ENCODE measurements at places on chromosomes 3 and 15. TPM values are rescaled to one million over a fixed set of nuclear protein-coding genes. Genes with fewer than 3 reads are reported as not detected.

Gene MINDY2
- 48.0 TPM for total RNA-seq

Gene MAGI1
- 69.2 TPM for total RNA-seq

GRCh38 chr3:59784164-59784563, 734.3 kb upstream of the CFAP20DC start:
- DNase-seq: no peak

DNA sequence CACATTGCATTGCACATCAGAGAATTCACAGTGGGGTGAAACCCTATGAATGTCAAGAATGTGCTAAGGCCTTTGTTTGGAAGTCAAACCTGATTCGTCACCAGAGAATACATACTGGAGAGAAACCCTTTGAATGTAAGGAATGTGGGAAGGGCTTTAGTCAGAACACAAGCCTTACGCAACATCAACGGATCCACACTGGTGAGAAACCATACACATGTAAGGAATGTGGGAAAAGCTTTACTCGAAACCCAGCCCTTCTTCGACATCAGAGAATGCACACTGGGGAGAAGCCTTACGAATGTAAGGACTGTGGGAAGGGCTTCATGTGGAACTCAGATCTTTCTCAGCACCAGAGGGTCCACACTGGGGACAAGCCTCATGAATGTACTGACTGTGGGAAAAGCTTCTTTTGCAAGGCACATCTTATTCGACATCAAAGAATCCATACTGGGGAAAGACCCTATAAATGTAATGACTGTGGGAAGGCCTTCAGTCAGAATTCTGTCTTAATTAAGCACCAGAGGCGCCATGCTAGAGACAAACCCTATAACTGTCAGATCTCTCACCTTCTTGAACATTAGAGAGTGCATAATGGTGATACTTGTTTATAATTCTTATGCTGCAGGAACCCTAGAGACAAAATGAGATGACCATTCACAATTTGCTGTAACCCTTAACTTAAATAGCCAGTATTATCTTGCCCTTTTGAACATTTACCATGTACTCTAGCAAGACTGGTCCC, 9.0 kb downstream of the ZNF662 start:
- DNase-seq: no peak

Gene CDC25A
- 0.52 TPM for total RNA-seq

- peak; percentile 93 for DNase-seq
Observed at GRCh38 chr15:90557186-90558084, 27.7 kb downstream of the CRTC3 start.

Gene ZSCAN2
- total RNA-seq: 4.1 TPM

Gene ZNF385D
- total RNA-seq: 118 TPM

DNA sequence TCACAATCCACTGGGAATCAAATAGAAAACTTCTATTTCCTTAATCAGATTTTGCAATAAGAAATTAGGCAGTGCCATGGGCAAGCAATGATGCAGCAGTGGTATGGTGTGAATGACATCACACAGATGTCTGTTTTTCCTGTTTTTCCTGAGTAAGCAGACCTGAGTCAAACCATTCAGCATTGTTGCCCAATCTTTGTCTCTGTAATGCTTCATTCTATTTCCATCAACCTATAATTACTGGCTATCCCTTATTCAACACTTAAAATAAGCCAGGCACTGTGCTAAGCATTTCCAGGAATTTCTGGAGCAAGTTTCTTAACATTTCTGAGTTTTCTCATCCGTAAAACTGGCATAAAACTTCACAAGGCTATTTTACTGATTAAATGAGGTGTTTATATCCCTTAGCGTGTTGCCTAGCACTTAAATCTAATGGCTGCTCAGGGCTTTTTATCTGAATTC, 11.3 kb upstream of the OXSR1 start:
- DNase-seq: no peak

DNA sequence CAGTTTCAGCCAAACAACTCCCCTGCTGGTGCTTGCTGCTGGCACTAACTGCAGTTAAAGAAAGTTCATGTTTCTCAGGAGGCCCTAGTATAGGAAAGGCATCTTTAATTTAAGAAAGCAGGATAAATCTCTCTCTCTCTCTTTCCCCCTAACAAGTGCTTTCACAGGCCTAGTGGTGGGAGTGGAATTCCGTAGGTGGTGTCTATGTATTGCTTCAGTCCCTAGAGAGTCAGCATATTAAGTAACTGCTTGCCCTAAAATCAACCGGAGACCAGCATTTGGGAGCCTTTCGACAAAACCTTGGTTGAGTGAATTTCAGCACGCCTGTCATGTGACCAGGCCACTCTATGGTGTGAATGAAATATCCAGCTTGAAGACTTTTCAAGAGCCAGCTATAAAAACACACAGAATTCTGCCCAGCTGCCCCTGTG, 169.2 kb upstream of the TGFBR2 start:
- no peak for DNase-seq

Gene CAPN3
- total RNA-seq: 22.6 TPM

GRCh38 chr3:160115387-160115786, 109.8 kb upstream of the C3orf80 start:
- no peak for DNase-seq

Gene GAP43
- 5.1 TPM for total RNA-seq

GRCh38 chr3:23835802-23836201, 30.0 kb downstream of the UBE2E1 start:
- DNase-seq: no peak

DNA sequence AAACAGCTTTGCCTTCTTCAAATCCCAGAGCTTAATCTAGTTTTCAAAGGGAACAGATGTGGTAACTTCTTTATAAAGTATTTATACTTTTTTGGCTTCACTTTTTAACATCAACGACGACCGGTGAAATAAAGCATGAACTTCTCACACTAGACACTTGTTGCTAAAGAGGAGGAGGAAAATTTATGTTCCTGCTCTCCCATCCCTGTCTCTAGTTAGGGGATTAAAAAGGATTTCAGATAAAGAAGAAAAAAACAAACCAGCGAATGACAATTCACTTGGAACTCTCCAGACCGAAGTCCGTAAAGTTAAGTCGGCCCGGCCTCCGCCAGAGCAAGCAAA, 672 bp downstream of the NEDD4 start:
- no peak for DNase-seq

GRCh38 chr3:125602752-125603649, 7.7 kb upstream of the OSBPL11 start:
- no peak for DNase-seq

Gene CDHR4
- 1.1 TPM for total RNA-seq

DNA sequence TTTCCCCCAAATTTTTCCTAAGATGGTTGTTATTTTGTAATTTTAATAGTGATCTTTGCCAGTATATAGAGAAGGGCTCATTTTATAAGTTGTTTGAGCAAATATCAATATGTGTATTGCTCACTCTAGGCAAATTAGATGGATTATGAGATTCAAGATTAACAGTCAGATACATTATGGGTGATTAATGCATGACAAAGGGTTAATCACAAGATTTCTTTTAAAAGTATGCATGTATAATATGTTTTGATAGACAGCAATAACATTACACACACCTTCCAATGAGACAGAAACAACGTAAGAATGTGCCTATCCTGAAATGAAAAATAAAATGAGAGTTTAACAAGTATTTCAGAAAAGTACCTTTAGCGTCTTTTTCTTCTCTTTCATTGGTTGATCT, 547.6 kb upstream of the AGTR1 start:
- DNase-seq: no peak

Gene KBTBD8
- 1.2 TPM for total RNA-seq

Gene STRA6
- total RNA-seq: 0.16 TPM

Gene DZIP1L
- total RNA-seq: 19.0 TPM

Gene VWA5B2
- not detected for total RNA-seq

DNA sequence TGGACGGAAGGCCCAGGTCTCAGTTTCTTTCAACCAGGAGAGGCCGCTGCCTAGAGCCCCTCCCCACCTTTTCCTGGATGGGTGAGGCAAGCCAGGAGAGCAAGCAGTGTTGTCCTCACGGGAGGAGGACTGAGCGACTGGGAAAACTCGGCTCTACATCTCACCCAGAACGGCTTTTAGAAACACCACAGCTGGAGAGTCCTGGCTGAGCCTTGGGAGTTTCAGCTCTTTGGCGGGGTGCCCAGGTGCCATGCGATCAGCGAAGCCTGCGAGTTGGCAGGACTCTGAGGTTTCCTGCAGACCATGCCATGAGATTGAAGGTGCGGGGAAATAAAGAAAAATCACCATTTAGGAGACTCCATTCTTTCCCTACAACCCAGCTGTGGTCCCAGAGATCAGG, 26.0 kb downstream of the PPCDC start:
- DNase-seq: peak; percentile 87

Measured in aorta (tissue), 5 donors.